Fibroblast of the aortic adventitia (primary cell): ENCODE measurements at places on chromosomes 4 and X.

DNA sequence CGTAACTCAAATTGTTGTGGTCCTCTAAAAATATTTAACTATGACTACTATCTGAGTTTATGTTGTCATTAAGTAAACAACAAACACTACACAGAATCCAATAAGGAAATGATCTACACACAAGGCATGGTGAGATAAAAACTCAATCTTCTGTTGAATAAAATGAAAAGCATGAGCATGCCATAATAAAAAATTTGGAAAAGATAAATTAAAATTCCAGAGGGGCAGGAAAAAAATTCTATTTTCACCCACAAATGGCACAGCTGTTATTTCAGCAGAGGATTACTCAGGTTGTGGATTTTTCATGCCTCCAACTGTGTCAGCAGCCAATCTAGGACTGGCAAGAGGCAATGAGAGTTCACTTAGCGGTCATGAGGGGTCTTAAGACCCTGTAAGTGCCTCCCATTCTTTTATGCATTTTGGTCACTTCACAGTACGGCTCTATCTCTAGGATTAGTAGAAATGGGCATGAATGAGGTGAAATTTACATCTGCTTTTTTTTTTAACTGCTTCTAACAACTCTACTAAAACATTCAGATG, 639.8 kb upstream of the DIPK2B start:
- no peak for DNase-seq

GRCh38 chr4:8176547-8177399, 18.2 kb upstream of the ABLIM2 start:
- DNase-seq, result peak; percentile 54

DNA sequence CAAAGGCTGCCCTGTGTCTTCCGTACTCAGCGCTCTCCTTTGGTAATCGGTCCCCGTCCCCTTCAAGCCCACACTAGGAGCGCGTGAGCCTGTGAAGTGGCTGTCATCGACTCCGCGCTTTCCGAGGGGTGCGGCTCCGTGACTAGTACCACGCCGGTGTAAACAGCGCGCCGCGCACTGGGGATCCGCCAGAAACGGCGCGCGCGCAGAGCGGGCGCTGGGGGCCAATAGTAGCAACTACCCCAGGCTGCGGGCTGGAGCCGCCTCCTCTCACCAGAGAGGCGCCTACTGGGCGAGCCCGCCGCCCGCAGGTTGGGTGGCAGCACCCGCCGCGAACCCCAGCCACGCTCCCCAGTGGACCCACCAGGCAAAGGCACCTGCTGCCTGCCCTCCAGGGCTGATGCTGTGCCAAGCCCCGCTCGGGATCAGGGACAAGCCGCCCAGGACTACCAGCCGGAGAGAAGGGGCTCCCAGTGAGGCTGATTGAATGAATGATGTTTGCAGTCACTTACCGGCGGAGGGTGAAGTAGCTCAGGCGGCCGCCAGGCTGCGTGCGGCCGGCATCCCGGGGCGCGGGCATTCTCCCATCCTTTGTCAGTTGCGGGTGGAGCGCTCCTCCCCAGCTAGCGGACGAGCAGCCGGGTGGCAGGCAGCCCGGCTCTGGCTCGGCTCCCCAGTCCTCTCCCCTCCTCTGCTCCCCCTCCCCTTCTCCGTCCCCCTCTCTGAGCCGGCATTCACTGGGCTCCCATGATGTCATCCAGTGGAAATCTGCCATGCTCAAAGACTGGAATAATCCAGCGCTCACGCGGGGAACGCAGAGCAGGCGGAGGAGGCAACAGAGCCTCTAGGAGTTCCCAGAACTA, 370.3 kb upstream of the SMIM31 start:
- peak; percentile 3 for DNase-seq

DNA sequence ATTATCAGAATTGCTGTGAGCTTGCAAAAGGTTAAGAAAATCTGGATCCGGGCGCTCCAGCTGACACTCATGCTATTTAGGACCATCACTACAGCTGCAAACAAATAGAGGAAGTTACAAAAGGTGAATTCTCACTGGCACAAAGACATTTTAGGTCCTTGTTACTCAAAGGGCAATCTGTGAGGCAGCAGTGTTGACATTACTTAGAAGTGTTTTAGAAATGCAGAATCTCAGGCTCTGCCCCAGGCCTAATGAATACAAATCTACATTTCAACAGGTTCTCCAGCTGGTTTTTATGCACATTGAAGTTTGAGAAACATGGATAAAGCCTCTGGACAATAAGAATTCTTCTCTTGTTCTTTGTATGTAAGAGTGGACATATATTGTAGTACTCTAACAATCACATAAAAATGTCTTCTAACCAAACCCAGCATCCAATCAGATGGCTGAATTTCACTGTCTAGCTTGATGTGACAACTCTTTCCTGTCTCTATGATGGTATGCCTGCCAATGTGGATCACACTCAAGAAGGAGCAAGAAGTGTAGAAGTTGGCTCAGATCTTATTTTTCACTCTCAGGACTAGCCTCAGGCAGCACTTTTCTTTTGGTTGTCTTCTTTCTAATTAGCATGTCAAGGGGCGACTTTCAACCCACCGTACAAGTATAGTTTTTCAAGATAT, 18.8 kb downstream of the SLC7A11 start:
- no peak for DNase-seq
